ENCODE measurements at places on chromosomes 6 and 20.

DNA sequence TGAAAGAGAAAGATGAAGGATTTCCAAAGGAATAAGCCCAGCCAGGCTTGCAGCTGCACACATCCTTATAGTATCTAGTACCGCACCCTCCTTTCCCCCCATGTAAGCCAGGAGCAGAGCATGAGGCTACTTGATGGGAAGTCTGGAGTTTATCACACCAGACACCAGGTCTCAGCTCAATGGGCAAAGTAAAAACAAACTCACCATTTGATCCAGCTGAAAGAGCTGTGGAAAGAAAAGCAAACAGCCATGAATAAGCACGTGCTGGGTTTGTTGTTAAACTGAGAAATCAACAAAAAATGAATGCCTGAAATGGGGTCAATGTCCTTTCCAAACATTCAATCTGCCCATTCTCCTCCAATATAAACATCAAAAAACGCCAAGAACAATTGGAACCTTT lies 50.6 kb upstream of the MAP7 start:
- DNase-seq = no peak

- no peak for DNase-seq
Measured at GRCh38 chr6:5459346-5459745, 198.0 kb downstream of the FARS2 start.

GRCh38 chr20:22473293-22473692 lies 111.1 kb downstream of the FOXA2 start:
- no peak for DNase-seq

DNA sequence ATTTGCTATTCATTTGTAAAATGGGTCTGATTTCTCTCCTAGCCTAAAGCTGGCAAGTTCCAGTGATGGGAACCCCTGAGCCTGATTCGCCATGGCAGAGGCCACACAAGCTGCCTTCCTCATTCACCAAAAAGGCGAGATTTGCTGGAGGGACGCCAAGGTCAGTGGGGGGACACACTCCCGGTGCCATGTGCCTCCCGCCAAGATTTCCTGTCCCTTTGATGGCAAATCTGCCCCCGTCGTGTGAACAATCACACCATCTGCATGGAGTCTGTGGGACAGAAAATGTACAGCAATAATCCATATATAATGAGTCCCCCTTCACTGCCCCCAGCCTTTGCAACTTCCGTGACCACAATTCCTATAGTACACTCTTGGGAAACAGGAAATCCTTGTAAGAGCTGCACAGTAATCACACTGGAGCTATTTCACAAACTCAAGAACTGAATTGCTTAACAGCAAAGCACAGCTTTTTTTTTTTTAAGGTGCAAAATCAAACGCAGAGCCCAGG lies 15.7 kb upstream of the IGF2R start:
- DNase-seq = no peak

GRCh38 chr6:126531286-126531685 lies 191.4 kb downstream of the CENPW start:
- DNase-seq = no peak

GRCh38 chr20:24608926-24609667 lies 139.7 kb downstream of the SYNDIG1 start:
- DNase-seq = no peak

GRCh38 chr6:97029552-97029951 lies 105.0 kb downstream of the KLHL32 start:
- no peak for DNase-seq

DNA sequence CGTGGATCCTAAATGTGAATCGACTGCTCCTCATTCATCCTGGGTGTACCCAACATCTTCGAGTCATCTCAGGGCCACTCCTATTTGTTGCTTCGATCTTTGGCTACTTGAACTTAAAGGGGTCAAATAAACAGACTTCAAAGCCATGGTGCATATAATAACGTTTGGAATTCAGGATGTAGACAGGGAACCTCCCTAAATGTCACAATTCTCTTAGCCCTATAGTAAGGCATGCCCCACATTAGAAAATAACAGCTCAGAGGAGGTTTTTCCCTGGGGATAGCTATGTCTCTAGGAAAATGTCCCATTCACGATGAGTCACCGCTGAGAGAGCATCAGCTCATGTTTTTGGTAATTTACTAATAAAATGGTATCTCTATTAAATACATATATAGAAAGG lies 54.8 kb upstream of the BMP6 start:
- no peak for DNase-seq

- peak; percentile 32 for DNase-seq
Measured at GRCh38 chr6:142945446-142946180, 637 bp upstream of the HIVEP2 start.

DNA sequence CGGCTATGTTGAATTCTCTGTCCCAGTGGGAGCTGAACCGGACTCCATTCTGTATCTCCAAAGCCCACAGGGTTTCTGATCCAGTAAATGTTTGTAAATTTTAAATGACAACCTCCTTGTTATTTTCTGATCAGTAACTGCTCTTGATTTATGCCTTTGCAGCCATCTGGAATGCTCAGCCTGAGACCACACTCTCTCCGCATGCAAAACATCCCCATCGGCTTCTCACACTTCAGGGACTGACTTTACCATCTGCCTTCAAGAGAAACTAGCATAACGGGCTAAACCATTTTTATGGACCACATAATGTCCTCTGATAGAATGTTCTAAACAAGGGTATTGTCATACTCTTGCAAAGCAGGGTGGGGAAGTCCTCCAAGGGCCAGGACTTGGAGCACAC lies 94.5 kb upstream of the FOXQ1 start:
- no peak for DNase-seq

DNA sequence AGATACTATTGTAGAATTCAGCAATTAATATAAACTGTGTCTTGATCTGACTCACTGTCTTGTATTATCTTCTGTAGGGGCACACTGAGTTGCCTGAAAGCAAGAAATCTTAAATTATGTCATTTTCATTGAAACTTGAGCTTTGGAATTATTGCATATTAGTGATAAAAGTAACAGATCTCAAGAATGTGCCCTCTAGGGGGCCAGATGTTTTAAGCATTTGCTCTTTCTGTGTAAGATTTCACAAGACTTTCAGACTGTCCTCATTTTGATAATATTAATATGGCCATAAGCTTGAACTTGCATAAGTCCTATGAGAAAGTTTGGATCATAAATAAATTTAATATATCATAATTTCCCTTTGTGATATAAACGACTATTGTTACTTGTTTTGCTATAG lies 55.5 kb upstream of the MYO6 start:
- no peak for DNase-seq

DNA sequence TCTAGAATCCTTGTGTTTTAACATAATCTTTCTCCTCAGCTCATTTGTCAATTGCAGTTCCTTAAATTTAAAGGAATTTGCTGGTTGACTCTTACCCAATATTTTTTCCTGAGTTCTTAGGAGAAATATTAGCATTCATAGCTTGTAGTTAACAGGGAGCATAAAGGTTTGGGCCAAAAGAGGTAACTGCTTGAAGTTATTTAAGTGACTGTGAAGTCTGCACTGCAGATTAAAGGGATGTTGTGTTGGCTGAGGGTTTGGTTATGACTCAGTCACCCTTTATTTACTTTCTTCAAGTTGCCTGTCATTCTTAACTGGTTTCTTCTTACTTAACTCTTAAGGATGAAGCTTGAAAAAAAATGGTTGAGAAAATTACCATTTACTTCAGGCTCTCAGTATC lies 220.3 kb upstream of the LAMP5 start:
- no peak for DNase-seq

- DNase-seq = no peak
Measured at GRCh38 chr6:84123186-84123585, 89.6 kb downstream of the MRAP2 start.

DNA sequence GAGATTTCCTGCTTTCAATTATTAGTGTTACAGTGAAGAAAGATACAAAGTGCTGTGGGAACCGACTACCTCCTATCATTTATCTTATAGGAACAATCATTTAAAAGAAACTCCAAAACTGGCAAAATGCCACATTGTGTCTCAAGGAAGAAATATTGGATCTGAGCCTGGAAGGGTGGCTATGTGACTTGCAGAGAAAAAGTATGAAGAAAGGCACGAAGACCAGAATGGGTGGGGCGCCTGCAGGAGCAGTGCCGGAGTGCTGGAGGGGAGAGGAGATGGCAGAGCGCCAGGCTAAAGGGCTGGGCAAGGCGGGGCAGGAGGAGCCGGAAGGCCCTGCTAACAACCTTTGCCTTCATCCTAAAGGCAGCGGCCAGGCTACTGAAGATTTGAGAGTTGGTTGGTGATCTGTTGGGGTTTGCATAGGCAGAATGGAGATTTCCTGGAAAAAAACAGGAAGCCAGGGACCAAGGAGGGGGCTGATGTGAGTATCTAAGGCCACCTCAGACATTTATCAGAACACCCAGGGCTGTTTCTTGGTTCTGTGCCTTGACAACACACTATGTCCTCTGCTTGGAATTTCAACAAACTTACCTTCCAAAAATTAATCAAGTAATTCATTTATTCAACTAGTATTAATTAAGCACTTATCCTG lies 125.6 kb downstream of the MAFB start:
- DNase-seq = no peak

Data from stimulated activated CD8-positive, alpha-beta memory T cell treated with anti-CD3 and anti-CD28 coated beads, Interleukin-15, amount 100 ng/mL, for 4 hours (primary cell).